ENCODE measurements at places on chromosomes 7 and 10. TPM values are rescaled to one million over a fixed set of nuclear protein-coding genes. Genes with fewer than 3 reads are reported as not detected.

DNA sequence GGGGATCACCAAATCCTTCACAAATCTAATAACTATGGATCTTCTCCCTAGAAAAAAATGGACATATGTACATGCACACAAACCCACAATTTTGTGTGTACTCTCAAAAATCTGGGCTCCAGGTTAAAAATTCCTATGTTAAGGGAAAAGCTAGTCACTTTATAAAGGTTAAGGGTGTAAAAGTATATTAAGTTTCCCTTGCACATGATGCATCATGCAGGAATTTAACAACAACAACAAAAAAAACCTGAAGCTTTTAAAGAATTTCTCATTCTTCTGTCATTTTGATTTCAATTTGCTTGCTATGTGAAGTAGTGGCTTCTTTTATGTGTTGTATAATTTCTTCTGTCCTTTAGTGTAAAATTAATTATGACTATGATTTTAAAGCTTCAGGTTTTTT is 123.7 kb downstream of the CNOT4 start:
- DNase-seq: no peak
- no peak overlapping the region for H3K27ac ChIP-seq
- H3K4me1 ChIP-seq: no peaks in the 10 kb centered on the region

- H3K4me1 ChIP-seq: no peaks in the 10 kb centered on the region
- H3K36me3 ChIP-seq: no peaks in the 10 kb centered on the region
- DNase-seq: no peak
- H3K27me3 ChIP-seq: no peaks in the 10 kb centered on the region
Measured at GRCh38 chr10:16949816-16950215, 132.6 kb upstream of the RSU1 start.

- H3K36me3 ChIP-seq: no peaks in the 10 kb centered on the region
- H3K27me3 ChIP-seq: no peaks in the 10 kb centered on the region
- no peak overlapping the region for H3K27ac ChIP-seq
- no peak overlapping the region for H3K4me3 ChIP-seq
- H3K4me1 ChIP-seq: no peaks in the 10 kb centered on the region
Measured at GRCh38 chr10:86004337-86004736, 362.3 kb downstream of the GRID1 start.

DNA sequence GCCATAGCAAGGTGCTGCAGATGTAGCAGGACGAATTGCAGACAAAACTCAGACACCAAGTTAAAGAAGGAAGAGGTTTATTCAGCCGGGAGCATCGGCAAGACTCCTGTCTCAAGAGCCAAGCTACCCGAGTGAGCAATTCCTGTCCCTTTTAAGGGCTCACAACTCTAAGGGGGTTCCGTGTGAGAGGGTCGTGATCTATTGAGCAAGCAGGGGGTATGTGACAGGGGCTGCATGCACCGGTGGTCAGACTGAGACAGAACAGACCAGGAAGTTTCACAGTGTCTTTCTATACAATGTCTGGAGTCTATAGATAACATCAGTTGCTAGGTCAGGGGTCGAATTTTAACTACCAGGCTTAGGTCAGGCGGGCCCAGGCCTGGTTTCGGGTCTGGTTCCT is 222.0 kb upstream of the C7orf33 start:
- no peak overlapping the region for H3K27ac ChIP-seq
- H3K36me3 ChIP-seq: no peaks in the 10 kb centered on the region
- H3K4me1 ChIP-seq: no peaks in the 10 kb centered on the region
- H3K27me3 ChIP-seq: no peaks in the 10 kb centered on the region
- no peak for DNase-seq
- H3K4me3 ChIP-seq: no peak overlapping the region

DNA sequence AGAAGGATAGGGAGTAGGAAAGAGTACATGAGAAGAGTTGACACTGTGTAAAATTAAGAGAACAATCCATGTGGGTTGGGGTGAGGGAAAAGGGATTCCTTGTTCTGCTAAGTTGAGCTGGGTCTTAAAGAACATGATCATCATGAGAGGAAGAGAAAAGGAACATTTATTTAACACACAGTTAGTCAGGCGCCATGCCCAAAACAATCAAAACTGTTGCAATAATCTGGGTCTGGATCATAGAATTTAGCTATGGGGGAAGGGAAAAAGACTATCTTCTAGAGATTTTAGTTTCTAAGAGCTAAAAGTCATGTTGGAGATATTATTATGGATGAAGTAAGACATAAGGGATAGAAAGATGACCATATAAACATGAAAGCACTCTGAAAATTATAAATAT is 178.9 kb downstream of the SEM1 start:
- no peaks in the 10 kb centered on the region for H3K27me3 ChIP-seq
- H3K4me1 ChIP-seq: no peaks in the 10 kb centered on the region
- no peak overlapping the region for H3K27ac ChIP-seq
- no peak for DNase-seq

DNA sequence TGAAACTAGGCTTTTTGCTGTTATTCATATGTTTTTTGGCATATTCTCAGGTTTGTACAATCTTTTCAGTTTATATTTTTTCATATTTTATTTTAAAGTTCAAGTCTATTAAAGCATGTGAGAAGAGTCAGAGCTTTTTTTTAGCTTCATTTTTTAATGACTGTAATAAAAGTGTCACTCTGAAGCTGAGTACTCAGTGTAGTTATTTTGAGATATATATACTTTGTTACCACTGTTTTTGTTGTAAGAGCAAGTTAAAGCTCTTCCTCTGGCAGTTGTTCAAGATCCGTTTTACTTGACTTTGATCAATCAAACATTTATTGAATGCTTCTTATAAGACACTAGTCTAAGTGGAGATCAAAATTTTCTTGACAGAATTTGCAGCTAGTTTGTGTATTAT is 37.5 kb downstream of the CASD1 start:
- no peaks in the 10 kb centered on the region for H3K36me3 ChIP-seq
- H3K4me1 ChIP-seq: no peaks in the 10 kb centered on the region
- H3K27me3 ChIP-seq: no peaks in the 10 kb centered on the region
- H3K4me3 ChIP-seq: no peak overlapping the region

Gene STK31
- 2.8 TPM for total RNA-seq

Gene TPST1
- 13.3 TPM for total RNA-seq

Gene EBLN1
- not detected for total RNA-seq
